Panc1 (cell line): ENCODE measurements at places on chromosomes 6 and 20. TPM values are rescaled to one million over a fixed set of nuclear protein-coding genes. Genes with fewer than 3 reads are reported as not detected.

The APOBEC2 gene
- not detected for total RNA-seq

The HDAC2 gene
- 206 TPM for total RNA-seq

The PHACTR1 gene
- 0.05 TPM for total RNA-seq

The RNF144B gene
- 5.6 TPM for total RNA-seq

The BLTP3A gene
- 20.2 TPM for total RNA-seq

The VGLL2 gene
- total RNA-seq = not detected

The RGS17 gene
- 8.7 TPM for total RNA-seq

The MYT1 gene
- total RNA-seq = 0.41 TPM

The ARMH2 gene
- not detected for total RNA-seq

The LPA gene
- 0.21 TPM for total RNA-seq

The WFDC2 gene
- total RNA-seq = 1.6 TPM

The SIRPB1 gene
- total RNA-seq = 0.72 TPM

The DAAM2 gene
- total RNA-seq = not detected

The SRMS gene
- total RNA-seq = not detected

The SLC2A10 gene
- 1.6 TPM for total RNA-seq

The MOG gene
- total RNA-seq = not detected

The TP53INP2 gene
- 20.6 TPM for total RNA-seq

The BMP5 gene
- total RNA-seq = 17.7 TPM

The TMEM217 gene
- 4.0 TPM for total RNA-seq

The STMND1 gene
- total RNA-seq = not detected

The SMLR1 gene
- 0.08 TPM for total RNA-seq

The AVP gene
- not detected for total RNA-seq

The ULBP2 gene
- total RNA-seq = 0.69 TPM

The EYA2 gene
- 1.9 TPM for total RNA-seq

The SPTLC3 gene
- total RNA-seq = 0.03 TPM

The APOM gene
- total RNA-seq = 1.8 TPM

The THBS2 gene
- total RNA-seq = 0.05 TPM

The ME1 gene
- total RNA-seq = 19.7 TPM

The ZBTB2 gene
- 16.2 TPM for total RNA-seq
